ENCODE measurements at places on chromosomes 2 and 18. TPM values are rescaled to one million over a fixed set of nuclear protein-coding genes. Genes with fewer than 3 reads are reported as not detected.

ETAA1 gene
- 39.5 TPM for total RNA-seq

HOXD9 gene
- total RNA-seq, result 1.0 TPM

NYAP2 gene
- total RNA-seq, result 8.2 TPM

AP1S3 gene
- 5.5 TPM for total RNA-seq

CPS1 gene
- total RNA-seq, result 3.8 TPM

RGPD4 gene
- 2.2 TPM for total RNA-seq

STARD6 gene
- total RNA-seq, result not detected

FZD7 gene
- total RNA-seq, result 31.8 TPM

TMEM169 gene
- total RNA-seq, result 19.5 TPM

CCDC121 gene
- 12.6 TPM for total RNA-seq

FBXO15 gene
- 4.5 TPM for total RNA-seq

TUBA3D gene
- not detected for total RNA-seq

RAB10 gene
- total RNA-seq, result 116 TPM

B3GNT7 gene
- total RNA-seq, result 3.4 TPM

CHRNG gene
- total RNA-seq, result 2.0 TPM

VIT gene
- total RNA-seq, result 38.7 TPM

C1GALT1C1L gene
- 1.3 TPM for total RNA-seq

KCNG3 gene
- 2.0 TPM for total RNA-seq

LYG2 gene
- not detected for total RNA-seq

ZSWIM2 gene
- not detected for total RNA-seq

ERCC3 gene
- total RNA-seq, result 78.1 TPM

CHMP3 gene
- 61.4 TPM for total RNA-seq

MOGAT1 gene
- total RNA-seq, result not detected

IL36RN gene
- 0.22 TPM for total RNA-seq

ELOA2 gene
- total RNA-seq, result not detected

IMPACT gene
- total RNA-seq, result 37.8 TPM

SERPINB13 gene
- 0.33 TPM for total RNA-seq

All from camera-type eye (tissue), 1 donor.